Type B pancreatic cell (in vitro differentiated cells): ENCODE measurements at places on chromosomes 1 and 21.

DNA sequence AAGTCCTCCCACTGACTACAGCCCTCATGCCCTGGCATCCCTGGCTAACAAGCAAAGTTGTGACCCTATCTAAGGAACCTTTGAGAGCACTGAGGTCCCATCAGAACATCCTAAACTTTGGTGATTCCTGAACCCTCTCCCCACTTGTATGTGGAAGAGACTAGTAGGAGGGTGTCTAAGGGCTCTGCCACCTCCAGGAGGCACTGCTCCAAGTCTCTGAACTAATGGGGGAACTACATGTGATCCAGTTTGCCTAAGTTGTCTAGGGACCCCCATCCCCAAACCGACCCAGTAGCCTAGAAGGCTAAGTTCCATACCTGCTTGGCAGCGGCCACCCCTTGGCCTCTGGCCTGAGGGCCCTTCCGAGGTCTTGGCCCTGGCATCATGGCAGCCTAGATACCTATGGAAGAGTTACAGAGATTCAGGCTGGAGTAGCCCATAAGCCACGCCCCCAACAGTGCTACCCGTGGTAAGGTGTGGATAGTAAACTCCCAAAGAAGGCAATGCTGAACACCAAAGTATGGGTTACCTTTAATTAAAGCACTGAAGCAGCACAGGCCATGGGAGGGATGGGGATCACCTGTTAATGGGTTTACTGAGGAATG, 1.7 kb downstream of the CC2D1B start:
- DNase-seq: no peak

DNA sequence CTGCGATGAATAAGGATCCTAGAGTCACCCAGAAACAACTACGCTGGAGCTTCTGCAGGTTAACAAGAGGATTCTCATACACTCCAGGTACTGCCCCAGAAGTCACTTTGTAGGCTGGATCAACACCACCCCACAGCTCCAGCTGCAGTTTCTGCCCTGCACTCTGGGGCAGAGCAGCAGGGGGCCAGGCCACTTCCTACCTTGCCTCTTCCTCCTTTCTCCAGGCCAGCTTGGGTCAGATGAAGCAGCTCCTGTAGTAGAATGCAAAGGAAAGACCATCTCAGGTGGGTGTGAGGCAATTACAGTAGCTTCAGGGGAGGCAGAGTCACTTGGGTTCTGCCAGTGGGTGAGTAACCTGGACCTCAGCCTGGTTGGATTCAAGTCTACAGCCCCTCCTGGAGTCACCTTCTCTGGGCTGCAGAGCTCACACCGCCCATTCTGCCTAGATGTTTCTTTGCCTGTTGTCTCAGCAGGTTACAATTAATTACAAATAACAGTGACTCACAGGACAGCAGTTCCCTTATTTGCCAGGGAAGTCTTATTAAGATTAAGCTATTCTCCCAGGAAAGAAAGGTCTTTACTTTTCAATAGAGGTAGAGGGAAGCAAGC, 24.4 kb upstream of the BCAR3 start:
- DNase-seq: no peak

DNA sequence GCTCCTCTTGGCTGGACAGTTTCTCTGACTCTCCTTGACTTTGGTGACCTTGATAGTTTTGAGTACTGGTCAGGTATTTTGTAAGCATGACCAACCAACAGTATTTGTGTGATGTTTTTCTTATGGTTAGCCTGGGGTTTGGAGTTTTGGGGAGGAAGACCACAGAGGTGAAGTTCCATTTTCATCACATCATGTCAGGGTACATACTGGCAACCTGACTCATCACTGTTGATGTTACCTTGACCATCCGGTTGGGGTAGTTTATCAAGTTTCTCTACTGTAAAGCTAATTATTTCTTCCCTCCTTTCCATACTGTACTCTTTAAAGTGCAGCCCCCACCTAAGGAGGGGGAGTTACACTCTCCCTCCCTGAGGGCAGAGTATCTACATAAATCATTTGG, 13.4 kb downstream of the OSCP1 start:
- no peak for DNase-seq

- DNase-seq: no peak
These were observed 17.8 kb upstream of the MRPS6 start for GRCh38 chr21:34055615-34056014.

- DNase-seq: no peak
These were observed 75.3 kb upstream of the LYST start for GRCh38 chr1:235941876-235942624.

DNA sequence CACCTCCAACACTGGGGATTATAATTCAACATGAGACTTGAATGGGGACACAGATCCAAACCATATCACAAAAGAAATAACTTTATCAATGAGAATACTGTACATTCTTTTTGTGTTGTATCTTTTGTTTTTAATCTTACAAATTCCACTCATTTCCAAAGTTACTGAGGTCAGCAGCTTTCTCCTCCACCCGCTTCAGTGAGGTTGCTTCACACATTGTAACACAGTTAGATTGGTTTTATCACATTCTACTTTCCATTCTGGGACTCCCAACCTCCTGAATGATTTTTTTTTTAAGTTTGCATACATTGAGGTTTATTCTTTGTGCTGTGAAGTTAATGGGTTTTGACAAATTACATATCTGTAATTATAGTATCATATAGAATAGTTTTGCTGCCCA, 43.8 kb downstream of the DDAH1 start:
- DNase-seq: no peak

- no peak for DNase-seq
These were observed 390.4 kb downstream of the OMA1 start for GRCh38 chr1:58156124-58156468.

GRCh38 chr1:115951560-115951959, 24.8 kb upstream of the SLC22A15 start:
- DNase-seq: no peak

GRCh38 chr21:30958741-30959140, 77.4 kb upstream of the KRTAP11-1 start:
- no peak for DNase-seq

GRCh38 chr1:11196945-11197344, 7.8 kb downstream of the ANGPTL7 start:
- DNase-seq: no peak

DNA sequence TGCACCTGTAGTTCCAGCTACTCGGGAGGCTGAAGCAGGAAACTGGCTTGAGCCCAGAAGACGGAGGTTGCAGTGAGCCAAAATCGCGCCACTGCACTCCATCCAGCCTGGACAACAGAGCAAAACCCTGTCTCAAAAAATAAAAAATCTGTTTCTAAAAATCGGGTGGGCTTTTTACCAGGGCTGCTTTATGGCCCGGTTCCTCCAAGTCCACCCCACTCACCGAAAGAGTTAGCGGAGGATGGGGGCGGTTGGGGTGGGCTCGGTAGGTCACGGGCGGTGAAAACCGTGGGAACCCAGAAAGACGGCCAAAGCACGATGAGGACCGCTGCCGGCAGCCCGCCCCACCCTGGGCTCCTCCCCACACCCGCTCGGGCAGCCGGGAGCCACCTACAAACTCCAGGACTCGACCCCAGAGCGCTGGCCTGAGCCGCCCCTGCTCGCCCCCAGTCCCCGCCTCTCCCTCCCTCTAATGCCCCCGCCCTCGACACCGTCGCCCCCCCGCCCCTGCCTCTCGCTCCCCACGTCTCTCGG, 846 bp upstream of the PER3 start:
- peak; percentile 76 for DNase-seq

DNA sequence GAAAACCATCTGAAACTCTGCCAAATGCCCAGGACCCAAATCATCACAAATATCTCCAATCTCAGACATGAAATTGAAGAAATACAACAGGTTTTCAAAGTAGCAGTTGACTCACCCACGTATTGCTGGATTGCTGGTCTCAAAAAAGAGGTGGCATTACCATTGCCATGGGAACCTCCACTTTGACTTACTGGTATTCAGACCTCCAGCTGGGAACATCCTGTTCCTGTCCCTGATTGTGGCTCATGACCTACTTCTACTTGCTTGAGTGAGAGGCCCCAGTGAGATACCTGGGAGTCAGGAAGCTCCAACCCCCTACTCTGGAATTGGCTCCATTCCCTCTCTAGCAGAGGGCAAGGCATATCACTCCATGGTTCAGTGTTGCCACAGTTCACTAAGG, 64.6 kb downstream of the NMNAT2 start:
- DNase-seq: no peak

- no peak for DNase-seq
These were observed 36.7 kb downstream of the DNASE2B start for GRCh38 chr1:84434801-84435549.

DNA sequence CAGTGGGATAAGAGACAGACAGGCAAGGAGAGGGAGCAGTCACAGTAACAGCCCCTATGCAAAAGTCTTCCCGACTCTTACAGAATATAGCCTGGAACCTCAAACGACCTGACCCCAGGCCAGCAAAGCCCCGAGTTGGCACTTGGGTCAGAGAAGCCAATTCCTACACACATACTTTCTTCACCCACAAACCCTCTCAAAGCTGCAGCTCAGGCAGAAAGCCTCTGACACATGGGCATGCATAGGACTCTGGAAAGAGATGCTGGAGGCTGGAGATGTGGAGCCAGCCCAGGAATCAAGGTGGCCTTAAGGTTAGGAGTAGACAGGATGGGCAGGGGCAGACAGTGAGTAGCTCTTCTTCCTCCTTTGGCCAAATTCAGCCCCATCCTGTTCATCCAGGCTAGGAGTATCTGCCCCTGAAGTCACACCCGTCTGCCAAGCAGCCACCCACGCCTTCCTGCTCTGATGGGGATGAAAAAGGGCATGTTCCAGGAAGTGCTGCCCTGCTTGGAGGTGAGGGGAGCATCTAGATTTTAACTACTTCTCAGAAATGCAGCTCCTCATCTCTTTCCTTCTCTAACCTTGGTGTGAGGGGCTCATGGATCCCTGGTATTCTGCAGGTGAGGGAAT, 7.8 kb downstream of the SLC41A1 start:
- no peak for DNase-seq

GRCh38 chr1:91718368-91718767, 167.6 kb downstream of the TGFBR3 start:
- no peak for DNase-seq

DNA sequence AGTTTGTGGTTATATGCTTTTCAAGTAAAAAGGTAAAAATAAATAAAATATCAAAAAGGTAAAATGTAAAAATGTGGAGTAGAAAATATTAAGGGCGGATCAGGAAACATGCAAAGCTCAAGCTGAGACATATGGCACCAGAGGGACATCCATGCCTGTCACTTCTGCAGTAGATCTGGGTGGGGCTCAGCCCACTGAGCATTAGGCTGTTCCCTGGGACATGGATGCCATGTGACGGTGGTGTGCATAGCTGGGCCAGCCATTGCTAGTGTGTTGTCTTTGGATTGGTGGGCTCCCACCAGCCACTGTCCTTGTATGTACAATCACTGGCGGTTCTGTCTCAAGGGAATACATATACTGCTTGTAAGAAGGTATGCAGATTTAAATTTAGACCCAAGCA, 3.0 kb downstream of the TTC13 start:
- DNase-seq: no peak

- DNase-seq: no peak
These were observed 669.0 kb downstream of the RWDD3 start for GRCh38 chr1:95903060-95903459.
